ENCODE measurements at places on chromosomes 4 and X.

GRCh38 chr4:143482840-143483239, 30.7 kb upstream of the SMARCA5 start:
- no peak for DNase-seq

- DNase-seq = no peak
Measured at GRCh38 chrX:13515211-13515930, 54.0 kb upstream of the EGFL6 start.

DNA sequence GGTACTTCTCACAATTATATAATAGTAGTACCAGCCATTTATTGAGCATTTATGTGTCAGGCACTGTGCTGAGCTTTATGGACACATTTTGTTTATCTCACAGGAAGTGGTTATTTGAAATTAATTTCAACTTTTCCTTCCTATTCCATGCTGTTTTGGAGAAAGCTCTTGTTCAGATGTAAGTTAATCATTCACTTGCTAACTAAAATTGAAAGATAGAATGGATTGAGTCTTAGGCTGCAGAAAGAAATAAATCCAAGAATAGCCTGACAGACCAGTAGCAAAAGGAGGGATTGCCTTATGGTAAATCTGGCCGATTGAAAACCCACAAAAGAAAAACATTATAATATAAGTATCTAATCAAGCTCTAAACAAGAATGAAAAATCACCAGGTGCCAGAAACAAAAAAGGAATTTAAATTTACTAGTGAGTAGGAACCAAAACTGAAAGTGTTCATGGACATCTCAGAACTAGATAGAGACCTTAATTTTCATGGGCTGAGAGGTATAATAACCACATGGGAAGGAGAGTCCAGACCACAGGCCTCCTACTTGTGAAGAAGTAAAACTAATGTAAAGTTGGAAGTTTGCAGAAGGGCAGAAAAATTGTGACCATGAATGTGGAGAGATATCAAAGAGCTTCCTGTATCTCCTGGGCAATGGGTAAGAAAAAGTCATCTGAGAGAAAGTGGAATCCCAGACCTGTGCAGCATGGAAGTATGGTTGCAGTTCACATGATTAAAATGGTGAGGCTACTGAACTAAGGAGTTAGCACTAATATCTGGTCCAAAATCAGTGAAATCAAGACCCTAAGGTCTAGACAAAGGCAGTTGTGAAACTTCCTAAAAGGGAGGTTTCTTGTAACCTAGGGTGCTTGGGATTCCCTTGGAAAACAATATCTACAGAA, 38.0 kb downstream of the RADX start:
- no peak for DNase-seq

- no peak for DNase-seq
Measured at GRCh38 chrX:13082206-13083065, 38.0 kb upstream of the FAM9C start.

GRCh38 chr4:20625426-20625825, 74.8 kb upstream of the PACRGL start:
- DNase-seq = no peak

DNA sequence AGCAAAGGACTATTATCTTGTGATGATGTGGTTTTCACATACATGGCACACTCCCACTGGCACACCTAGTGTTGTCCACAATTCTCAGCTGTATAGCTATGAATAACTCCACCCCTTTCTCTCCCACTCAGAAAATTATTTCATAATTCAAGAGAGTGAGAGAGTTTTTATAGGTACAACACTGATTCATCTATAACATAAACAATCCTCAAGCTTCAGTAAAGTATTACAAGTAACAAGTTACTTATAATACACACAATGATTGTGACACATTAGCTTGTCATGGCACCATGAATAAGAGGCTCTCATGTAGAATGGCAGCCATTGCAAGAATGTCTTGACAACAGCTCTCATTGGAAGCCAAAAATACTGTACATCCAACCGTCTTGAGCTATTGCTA, 43.9 kb downstream of the RAB40A start:
- no peak for DNase-seq

- no peak for DNase-seq
Measured at GRCh38 chr4:122876456-122876855, 45.9 kb downstream of the NUDT6 start.

GRCh38 chr4:4477391-4477790, 64.5 kb downstream of the STX18 start:
- no peak for DNase-seq

DNA sequence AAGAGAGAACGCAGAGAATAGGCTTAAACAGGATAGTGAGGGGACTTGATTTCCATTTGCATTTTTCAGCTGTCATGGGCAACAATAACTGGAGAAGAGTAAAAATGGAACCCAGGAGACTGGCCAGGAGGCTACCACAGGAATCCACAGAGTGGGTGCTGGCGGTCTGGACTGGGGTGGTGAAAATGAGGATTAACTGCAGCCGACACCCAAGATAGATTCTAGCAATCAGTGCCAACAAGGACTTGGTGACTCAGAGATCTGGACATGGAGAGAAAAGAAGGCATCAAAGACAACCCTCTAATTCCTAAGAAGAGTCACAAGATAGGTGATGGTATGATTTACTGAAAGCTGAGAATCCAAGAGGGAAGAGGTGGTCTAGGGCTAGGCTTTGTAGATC, 102.8 kb downstream of the ATP8A1 start:
- no peak for DNase-seq
